ENCODE measurements at places on chromosomes 11 and 22.
A peak's percentile ranks its signal among the peaks of the same experiment; 100 is the strongest.

DNA sequence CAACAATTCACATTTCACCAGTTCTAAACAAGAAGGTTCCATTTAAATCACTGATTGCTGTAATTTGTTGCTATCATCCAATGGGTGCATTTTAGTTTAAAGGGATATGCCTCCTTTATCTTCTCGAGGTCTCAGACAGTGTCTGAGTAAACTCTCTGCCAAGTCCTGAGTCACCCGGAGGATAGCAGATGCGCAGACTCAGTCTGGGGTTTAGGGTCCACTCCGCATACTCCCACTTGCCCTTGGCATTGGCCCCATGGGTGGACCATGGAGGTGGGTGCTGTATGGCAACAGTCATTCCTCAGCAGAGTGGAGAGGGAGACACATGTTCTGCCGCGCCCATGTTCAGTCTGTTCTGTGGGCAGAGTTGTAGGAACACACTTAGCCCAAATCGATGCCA lies 65.4 kb upstream of the CRTAM start:
- no peak for DNase-seq

DNA sequence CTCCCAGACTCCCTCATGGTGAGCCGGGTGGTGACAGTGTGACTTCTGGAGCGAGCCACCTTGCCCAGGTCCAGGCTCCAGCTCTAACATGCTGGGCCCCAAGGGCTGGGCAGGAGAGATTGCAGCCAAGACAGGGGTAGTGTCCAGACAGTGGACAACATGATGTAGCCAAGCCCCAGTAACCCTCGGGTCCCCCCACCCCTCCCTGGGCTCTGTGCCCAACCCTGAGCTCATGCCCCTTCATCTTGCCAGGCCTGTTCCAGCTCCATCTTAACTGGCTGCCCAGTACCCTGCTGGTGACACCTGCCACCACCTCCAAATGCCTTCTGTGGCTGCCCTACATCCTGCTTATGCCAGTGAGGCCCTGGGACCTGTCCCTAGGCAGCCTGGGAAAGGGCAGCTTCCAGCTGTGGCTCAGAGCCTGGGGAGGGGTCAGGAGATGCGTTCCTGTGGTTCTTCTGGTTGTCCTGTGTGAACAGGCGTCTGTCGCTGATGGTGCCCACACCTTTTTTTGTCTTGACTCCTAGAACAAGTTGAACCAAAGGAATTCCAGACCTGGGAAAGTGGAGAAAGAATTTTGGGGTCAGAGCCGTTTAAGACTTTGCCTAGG lies 12.5 kb upstream of the SYT12 start:
- DNase-seq = no peak

GRCh38 chr22:27782088-27782487 lies 19.5 kb downstream of the MN1 start:
- DNase-seq = no peak

DNA sequence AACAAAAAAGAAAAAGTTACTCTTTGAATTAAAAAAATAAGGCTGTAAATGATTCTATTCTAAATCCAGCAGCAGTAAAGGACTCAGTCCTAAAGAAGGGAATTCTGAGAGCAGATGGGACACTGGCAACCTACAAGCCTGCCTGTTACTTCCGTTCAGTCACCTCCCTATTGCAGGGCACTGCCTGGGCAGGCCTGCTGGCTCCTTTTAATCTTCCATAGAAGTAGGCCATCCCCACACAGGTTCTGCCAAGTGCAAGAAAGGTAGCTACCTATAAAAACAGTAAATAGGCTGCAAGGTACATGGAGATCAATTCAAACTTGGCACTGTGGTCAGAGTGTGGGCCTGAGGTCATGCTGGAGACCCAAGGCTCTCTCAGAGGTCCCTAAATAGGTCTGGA lies 136.4 kb downstream of the TRIM44 start:
- peak; percentile 35 for DNase-seq

GRCh38 chr11:102427068-102427467 lies 25.5 kb downstream of the TMEM123 start:
- DNase-seq = no peak

GRCh38 chr22:49847751-49848689 lies 5.6 kb upstream of the ZBED4 start:
- DNase-seq = no peak
